ENCODE measurements at places on chromosomes 7 and 10. TPM values are rescaled to one million over a fixed set of nuclear protein-coding genes. Genes with fewer than 3 reads are reported as not detected.

DNA sequence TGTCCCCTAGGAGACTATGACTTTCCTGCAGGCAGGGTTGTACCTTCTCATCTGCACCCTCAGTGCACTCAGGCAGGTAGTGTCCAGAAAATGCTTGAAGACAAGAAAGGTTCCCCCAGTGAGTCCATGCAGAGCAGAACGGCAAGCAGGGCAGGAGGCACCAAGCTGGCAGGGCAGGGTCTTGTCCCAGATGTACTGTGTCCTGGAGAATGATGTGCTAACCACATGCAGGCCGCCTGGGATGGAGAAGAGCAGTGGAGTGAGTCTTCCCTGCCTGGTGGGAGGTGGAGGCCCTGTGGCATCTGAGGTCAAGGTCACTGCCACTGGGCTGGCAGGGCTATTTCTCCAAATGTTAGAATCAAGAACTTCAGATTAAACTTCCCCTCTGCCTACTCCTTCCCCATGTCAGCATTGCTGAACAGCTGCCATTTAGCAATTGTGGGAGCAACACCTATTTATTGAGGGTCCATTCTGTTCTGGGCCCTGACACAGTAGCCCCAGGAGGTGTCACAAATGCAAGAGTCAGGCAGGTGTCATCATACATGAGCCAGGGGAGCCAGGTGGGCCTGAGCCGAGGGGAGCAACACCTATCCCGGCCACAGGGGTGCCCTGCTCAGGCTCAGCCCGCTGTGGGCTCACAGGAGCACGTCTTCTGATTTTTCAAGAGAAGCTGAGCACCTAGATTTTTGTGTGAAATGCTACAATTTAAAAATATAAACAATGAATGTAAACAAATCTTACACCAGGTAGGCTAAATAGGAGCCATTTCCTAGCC, 34.1 kb downstream of the PTPRE start:
- DNase-seq, result no peak

DNA sequence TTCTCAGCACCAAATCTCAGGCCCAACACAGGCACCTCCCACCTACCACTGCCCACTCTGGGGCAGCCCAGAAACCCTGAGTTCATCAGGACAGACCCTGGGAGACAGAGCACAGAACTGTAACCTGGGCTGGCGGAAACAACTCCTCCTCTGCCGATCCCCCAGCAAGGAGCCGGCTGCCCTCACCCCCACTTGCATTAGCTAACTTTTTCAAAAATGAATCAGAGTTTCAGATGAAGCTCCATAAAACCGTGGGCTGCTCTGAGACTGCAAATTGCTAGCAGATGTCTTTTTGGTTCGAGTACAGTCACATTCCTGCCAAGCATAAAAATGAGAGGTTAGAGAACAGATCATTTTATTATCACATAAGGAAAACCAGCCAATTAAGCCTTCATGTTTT, 93.4 kb upstream of the PARD3 start:
- DNase-seq, result no peak

DNA sequence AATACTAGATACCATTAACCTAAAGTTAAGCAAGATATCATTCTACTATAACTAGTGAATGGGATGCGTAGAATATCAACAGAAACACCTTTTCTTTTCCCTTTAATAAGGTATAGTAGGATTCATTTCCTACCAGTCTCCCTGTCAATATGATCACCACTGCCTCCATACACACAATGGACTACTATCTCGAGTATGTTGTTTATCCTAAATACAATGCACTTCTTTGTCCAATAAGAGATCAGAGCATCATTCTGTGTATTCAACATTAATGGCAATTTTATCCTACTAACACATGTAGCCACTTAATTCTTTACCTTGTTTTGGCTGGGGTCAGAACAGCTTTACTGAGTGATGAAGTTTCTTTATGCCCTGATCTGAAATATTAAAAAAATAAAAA, 276.3 kb downstream of the TFEC start:
- DNase-seq, result no peak

DNA sequence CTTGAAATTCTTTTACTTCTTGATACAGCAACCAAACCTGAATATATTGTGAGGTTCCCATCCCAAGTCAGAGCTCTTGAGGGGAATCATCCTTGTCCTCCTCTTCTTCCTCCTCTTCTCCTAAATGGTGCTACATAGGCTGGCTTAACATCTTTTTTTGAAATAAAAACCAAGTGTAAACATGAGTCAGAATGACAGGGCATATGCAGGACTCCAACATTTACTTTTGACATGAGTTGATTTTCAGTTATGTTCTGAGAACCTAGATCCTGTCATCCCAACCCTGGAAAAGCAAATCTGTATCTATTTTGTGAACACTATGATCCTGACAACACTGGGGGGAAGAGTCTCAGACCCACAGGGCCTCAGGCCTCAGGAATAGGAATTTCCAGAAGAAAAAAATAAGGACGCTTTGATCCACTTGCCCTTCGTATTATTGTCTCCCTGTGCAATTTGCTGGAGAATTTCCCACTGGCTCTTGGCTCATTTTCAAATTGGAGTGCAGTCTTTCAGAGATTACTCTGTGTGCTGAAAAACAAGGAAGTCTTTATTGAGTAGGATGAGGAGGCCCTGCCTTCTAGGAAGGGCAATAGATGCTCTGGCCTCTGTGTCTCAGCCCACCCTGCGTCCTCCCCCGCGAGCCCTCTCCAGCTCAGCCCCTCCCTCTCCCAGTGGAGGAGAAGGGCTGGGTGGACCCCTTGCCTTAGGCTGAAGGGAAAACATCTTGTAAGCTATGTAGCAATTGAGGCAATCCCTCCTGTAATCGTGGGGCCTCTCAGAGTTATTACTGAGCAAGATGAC, 121.6 kb downstream of the CREB5 start:
- no peak for DNase-seq

Gene PNLIPRP1
- not detected for total RNA-seq
